Heart left ventricle (tissue), 16 donors: ENCODE measurements at places on chromosomes 5 and 9. TPM values are rescaled to one million over a fixed set of nuclear protein-coding genes. Genes with fewer than 3 reads are reported as not detected.

GRCh38 chr9:16003785-16004184 lies 450.9 kb downstream of the CCDC171 start:
- DNase-seq, result no peak

- DNase-seq, result no peak
These were observed 33.0 kb upstream of the PDZD2 start for GRCh38 chr5:31605920-31606319.

- no peak for DNase-seq
These were observed 837 bp upstream of the AHRR start for GRCh38 chr5:320524-321229.

DNA sequence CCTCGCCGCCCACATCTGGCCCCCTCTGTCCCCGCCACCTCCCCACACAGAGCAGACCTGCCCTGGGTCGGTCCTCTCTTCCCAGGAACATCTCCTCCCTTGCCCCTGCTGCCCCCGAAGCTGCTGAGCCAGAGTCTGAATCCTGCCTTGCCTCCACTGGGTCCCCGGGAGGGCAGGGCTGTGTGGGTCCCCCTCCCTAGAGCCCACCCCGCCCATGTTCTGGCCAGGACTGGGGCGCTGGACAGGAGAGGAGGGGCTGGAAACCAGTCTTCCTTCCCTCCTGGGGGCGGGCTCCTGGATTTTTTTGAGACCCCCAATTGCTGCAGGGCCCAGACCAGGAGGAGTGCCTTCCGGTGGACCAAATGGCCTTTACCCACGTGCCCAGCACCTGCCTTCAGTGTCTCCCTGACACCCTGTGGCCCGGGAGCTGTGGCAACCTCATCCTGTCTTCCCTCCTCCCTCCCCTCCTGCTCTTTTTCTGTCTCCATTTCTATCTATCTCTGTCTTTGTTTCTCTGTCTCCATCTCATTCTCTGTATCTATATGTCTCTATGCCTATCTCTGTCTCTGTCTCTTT lies 12.1 kb downstream of the MRPL36 start:
- DNase-seq, result no peak

DNA sequence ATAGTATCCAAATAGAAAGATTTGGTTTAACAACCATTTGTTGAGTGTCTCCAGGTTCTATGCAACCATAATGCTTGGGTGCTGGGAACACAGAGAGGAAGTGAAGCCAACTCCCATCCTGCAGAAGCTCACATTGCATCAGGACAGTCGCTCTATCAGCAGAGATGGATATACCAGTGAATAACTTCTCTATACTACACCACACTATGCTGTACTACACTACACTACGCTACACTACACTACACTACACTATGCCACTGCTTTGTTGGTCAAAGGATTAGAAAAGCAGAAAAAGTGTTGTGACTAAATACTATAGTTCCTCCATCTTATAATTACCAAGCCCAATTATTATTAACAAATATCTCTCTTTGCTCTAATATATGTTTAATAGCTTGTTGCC lies 89.2 kb upstream of the PRRC1 start:
- DNase-seq, result no peak

GRCh38 chr9:4038182-4038723 lies 261.6 kb downstream of the GLIS3 start:
- DNase-seq, result no peak

DNA sequence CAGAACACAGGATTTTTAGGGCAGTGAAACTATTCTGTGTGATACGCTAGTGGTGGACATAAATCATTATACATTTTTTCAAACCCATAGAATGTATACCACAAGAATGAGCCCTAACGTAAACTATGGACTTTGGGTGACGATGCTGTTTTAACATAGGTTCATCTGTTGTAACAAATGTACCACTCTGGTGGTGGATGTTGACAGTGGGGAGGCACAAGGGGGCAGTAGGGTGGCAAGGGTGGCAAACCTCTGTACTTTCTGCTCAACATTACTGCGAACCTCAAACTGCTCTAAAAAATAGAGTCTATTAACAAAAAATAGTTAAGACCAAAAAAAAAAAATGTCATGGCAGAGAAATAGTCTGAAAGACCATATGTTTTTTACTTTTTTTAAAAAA lies 9.1 kb upstream of the MVB12B start:
- no peak for DNase-seq

DNA sequence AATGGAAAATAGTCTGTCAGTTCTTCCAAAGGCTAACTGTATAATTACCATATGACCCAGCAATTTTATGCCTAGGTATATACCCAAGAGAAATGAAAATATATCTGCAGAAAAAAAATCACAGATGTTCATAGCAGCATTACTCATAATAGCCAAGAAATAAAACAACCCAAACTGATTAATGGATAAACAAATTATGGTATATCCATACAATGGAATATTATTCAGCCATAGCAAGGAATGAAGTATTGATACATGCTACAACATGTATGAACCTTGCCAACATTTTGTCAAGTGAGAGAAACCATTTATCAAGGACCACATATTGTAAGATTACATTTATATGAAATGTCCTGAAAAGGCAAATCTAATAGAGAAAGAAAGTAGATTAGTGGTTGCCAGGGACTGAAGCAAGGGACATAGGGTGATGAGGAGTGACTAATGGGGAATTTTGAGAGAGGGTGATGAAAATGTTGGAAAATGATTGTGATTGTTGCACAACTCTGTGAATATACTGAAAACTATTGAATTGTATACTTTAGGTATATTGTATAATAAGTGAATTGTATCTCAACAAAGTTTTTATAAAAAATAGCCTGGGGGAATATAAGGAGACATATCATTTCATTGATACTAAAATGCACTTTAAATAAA lies 114.4 kb downstream of the PBX3 start:
- no peak for DNase-seq

GRCh38 chr9:93161786-93162562 lies 22.0 kb upstream of the WNK2 start:
- peak; percentile 56 for DNase-seq

- peak; percentile 19 for DNase-seq
These were observed 34.7 kb downstream of the GLT6D1 start for GRCh38 chr9:135604437-135605237.

- DNase-seq, result no peak
These were observed 30.7 kb downstream of the ZNF354A start for GRCh38 chr5:178699681-178700253.

DNA sequence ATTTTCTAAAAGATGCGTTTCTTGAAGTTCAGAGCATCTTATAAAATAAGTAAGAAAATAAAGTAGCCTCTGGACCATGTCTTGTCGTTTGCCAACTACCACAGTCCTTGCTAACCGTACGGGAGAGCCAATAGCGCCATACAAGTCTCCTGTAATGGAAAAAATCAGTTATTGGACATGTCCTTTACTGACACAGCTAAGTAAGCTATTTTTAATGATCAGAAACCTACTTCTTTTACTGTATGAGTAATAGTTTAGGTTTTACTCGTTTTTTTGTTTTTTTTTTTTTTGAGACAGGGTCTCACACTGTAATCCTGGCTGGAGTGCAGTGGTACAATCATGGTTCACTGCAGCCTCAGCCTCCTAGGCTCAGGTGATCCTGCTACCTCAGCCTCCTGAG lies 37.7 kb upstream of the RAPGEF6 start:
- no peak for DNase-seq

GRCh38 chr9:120862452-120862851 lies 14.5 kb downstream of the PHF19 start:
- no peak for DNase-seq

DNA sequence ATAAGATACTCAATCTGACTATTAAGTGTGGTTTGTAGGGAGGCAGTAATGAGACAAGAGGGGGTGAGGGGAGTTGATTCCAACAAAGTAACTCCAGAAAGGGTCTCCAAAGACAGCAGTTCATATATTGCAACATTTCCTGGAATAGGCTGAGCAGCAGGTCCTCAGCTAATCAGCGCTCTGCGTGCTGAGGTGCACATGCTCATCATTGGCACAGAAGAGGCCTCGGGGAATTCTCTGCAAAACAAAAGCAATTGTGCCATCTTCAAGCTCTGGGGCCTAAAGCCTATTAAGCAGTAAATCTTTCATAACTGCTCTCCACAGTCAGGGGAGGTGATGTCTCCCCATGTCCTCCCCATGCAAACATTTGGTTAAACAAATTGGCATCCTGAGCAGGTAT lies 357.3 kb downstream of the SPOCK1 start:
- DNase-seq, result no peak

GRCh38 chr9:99130069-99130468 lies 25.2 kb downstream of the TGFBR1 start:
- no peak for DNase-seq

DNA sequence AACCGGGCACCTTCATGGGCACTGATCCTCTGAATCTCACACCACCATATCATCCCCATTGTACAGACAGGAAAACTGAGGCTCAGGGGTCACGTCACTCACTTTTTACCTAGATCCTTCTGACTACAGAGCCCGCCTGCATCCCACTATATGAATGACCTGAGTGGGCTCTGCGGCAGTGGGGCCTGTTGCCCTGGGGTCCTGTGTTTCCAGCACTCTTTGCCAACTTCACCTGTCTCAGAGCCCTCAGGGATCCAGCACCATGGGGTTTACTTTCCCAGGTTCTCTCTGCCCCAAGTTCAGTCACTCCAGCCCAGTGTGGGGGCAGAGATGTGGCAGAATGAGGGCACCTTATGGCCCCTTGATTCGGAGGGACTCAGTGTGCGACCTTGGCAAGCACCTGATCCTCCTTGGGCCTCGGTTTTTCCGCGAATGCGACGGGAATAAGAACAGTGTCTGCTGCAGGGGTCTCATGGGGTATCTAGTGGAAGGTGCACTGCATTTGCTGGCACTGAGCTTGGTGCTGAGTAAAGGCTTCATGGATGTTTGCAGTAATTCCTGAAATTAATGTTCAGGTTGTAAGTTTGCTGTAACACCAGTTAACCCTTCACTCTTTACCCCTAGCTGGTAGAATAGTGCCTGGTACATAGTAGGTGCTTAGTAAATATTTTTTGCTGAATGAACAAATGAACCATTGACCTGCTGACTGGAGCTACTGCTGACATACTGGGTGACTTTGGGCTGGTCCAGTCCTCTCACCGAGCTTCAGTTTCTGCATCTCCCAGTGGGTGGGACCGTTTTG lies 47.1 kb upstream of the BOD1 start:
- DNase-seq, result no peak

DNA sequence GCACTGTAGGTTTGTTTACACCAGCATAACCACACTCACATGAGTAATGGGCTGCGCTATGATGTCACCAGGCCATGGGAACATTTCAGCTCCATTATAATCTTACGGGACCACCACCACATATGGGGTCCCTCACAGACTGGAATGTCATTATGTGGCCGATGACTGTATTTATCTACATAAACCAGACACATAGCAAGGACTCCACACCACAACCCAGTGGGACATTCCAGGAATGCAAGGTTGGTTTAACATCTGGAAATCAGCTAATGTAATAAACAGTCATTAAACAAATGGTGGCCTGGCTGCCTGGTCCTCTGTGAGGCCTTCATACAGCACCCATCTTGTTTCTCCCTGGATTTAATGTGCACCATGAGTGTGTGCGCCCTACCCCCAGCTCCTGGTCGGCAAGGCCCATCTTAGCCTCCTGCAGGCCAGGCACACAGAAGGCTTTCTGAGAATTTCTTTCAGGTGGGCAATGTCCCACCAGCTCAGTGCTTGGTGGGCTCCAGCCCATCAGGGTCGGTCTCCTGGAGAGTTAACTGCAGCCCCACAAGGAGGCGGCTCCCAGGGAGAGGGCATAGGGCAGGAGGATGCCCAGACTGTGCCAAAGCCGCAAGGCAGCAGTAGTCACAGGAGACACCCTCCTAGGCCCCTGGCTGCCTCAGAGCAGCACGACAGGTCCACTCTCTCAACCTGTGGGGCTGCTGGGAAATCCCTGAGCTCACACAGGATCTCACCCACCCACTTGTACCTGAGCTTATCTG lies 35.9 kb upstream of the SARDH start:
- DNase-seq, result no peak

- DNase-seq, result no peak
These were observed 1.6 kb downstream of the HTR1A start for GRCh38 chr5:63960646-63961045.

DNA sequence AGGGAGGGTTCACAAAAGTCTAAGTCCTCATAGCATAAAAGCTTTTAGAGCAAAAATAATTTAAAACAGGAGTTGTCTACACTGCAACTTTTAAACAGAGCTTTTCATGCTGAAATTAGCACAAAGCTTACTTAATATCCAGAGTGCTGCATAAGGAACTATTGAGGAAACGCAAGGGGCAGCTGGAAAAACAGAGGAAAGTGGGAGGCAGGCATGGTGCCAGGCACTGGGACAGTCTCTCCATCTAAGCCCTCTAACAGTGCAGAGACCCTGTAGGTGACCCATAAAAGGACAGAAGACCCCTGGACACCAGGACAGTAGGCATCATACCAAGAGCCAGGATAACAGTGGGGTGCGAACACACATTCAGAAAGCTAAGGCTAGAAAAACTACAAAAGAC lies 49.3 kb downstream of the ADAMTS12 start:
- no peak for DNase-seq

DNA sequence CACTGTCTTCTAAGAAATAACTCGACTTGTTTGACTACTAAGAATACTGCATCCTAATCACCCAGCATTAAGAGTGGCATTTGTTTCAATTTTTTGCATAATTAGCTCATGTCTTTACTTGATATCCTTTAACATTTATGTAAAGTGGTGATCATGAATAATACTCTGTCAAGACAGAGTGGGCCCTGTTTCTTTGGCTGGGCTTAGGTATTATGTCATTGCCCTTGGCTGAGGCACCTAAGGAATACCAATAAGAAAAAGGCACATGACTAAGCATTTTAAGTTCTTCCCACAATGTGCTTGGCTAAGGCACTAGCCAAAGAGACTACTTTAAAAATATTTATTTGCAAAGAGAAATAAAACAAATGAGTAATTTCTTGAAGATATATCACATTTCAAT lies 308.1 kb downstream of the CTNND2 start:
- no peak for DNase-seq

DNA sequence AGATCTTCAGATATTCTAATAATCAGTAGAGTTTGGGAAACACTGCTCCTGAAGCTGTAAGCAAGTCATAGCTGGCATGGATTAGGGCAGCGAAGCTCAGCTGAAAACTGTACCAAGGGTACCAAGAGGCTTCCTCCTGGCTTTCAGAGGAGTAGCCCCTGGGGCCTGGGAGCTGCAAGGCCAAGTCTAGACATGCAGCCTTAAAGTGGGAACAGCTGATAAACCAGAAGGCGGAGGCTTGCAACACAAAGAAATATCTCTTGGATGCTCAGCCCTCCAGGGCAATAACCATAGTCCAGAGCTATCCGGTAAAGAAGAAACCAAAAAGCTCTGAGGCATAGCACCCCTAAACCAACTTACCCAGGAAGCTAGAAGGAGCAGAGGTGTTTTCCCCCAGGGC lies 51.5 kb downstream of the MRPS30 start:
- no peak for DNase-seq

GRCh38 chr5:114362977-114363761 lies 1.3 kb downstream of the KCNN2 start:
- DNase-seq, result peak; percentile 61

GRCh38 chr5:123951582-123951977 lies 439.6 kb downstream of the CSNK1G3 start:
- no peak for DNase-seq

GRCh38 chr5:54093861-54094260 lies 216.5 kb downstream of the ARL15 start:
- DNase-seq, result no peak

Gene LVRN
- 0.52 TPM for total RNA-seq

Gene NPR2
- 19.5 TPM for total RNA-seq

Gene MARCOL
- total RNA-seq, result not detected

Gene AK8
- not detected for total RNA-seq

Gene NTRK2
- total RNA-seq, result 2.0 TPM

Gene SPEF2
- total RNA-seq, result 0.69 TPM

Gene NXNL2
- total RNA-seq, result not detected

Gene SPINK13
- total RNA-seq, result not detected

Gene IFNE
- total RNA-seq, result not detected

Gene PLPP7
- 293 TPM for total RNA-seq

Gene GLDC
- total RNA-seq, result not detected

Gene NAIP
- 4.5 TPM for total RNA-seq

Gene IGFBPL1
- not detected for total RNA-seq
